GM12892 (cell line): ENCODE measurements at places on chromosomes 2 and 18.

DNA sequence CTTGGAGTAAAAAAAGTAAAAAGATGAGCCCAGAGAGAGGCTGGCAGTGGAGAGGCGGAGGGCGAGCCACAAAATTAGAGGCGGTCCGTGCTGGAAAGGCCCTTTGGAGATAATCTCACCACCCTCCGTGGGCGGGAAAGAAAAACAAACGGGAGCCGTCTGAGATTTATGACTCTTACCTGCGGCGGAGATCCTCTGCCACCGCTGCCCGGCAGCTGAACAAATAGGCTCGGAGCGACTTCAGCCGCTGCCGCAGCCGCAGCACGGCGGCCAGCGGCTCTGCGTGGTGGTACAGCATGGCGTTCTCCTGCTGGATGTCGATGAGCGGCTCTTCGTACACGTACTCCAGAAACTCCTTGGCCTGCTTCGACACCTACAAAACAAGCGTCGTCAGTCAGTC, 94.6 kb downstream of the PLEKHM3 start:
- DNase-seq, result no peak

DNA sequence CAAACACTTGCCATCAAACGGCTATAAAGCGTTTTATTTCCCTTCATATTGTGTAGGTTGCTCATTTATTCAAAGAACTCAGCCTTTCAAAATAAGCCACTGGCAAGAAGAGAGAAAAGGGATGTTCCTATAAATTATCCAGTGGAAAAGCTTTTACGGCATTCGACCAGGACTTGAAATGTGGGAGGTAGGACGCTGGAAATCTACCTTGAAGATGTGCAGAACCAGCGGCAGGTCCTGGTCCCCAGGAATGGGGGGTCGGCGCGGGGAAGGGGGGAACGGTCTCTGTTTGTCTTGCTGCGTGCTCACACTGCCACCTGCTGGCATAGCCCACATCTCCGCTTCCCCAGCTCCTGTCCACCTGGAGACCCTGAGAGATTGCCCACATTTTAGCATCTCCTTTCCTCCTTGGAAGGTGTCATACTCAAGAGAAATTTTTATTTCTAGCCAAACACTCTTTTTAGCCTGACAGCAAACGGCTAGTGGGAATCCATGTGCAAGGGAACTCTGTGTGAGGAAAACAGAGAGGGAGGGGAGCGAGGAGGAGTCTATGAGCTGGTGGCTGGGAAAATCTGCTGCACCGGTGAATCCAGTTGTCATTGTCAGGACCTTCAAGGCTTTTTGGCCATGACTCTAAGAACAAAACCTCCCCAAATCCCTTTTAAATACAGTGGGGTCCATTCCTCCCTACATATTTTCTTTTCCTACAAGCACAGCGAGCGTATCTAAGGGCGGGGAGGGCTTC, 349.0 kb upstream of the PKDCC start:
- no peak for DNase-seq

- no peak for DNase-seq
Measured at GRCh38 chr2:108240966-108241365, 1.2 kb downstream of the SULT1C3 start.

GRCh38 chr2:69695850-69696216, 46.1 kb upstream of the ANXA4 start:
- DNase-seq, result no peak

DNA sequence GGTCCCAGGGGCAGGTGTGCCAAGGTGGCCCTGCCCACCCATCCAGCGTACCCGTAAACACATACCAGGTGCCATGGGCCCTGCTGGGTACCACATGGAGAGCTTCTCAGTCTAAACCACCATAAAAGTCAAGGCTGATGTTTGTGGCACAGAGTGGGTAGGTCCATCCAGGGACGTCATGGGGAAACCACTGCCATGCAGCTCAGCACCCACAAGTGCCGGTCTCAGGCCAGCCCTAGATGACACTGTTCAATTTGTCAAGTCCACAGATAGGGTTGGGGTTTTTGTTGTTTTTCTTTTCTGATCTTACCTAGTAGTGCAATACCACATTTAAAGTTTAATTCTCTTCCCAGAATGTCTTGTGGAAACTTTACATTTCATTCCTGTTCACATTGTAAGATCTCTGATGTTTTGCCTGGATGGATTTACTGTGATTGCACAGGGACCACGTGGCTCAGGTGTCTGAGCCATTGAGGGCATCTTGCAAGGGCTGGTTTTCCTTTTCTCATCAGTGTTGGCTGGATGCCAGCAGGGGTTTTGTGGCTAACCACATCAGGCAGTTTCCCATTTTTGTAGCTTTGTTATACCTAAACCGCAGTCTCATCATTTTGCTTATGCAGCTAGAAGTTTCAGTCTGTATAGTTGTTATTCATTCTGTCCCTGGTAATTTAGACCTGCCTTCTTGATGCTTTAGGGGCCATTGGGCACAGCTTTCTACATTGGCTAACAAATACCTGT, 64.7 kb downstream of the STK25 start:
- no peak for DNase-seq

DNA sequence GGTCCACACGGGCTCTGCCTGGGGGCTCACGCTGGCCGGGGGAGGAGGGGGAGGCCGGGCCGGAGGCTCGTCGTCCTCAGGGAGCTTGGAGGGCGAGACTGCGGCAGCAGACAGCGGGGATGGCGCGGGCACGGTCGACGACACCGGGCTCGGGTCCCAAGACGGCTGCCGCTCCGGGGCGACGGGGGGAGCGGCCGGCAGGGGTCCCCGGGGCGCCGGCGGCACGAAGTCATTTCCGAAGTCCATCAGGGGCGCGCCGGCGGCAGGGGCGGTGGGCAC, 491 bp downstream of the RTN4 start:
- DNase-seq, result peak; percentile 28
